ENCODE measurements at places on chromosomes 3 and 15. TPM values are rescaled to one million over a fixed set of nuclear protein-coding genes. Genes with fewer than 3 reads are reported as not detected.

DNA sequence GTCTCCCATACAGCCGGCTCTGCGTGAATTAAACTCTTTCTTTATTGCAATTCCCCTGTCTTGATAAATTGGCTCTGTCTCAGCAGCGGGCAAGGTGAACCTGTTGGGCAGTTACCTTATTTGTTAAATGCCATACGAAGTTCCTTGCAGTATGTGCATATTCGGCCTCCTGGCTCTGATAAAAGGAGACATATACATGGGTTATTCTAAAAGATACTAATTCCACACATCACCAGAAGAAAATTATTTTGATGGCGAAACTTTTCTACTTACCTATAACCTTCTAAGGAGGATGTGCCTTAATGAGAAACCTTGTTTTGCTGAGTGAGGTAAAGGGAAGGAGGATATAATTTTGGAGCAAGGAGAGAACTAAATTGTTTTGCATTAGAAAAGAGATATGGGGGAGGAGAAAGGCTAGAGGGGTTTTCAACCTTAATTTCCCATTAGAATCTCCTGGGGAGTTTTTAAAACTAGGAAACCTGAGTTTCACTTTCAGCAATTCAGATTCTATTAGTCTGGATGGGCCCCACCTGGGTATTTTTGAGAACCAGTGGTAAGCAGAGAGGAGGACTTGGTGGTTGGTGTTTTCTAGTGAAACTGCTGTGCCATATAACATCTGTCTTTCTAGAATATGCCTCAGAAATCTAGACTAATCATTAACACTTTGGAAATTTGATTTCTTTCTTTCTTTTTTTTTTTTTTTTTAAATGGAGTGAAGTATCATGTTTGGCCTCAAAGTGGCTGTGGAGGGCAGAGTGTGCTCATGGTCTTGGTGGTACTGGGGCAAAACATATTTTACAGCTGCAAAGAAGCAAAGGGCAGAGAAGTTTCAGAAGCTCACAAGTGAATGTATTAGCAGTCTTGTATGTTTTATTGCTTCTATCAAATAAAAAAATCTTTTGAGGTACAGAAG, 23.0 kb downstream of the NANOGP8 start:
- no peak for DNase-seq

DNA sequence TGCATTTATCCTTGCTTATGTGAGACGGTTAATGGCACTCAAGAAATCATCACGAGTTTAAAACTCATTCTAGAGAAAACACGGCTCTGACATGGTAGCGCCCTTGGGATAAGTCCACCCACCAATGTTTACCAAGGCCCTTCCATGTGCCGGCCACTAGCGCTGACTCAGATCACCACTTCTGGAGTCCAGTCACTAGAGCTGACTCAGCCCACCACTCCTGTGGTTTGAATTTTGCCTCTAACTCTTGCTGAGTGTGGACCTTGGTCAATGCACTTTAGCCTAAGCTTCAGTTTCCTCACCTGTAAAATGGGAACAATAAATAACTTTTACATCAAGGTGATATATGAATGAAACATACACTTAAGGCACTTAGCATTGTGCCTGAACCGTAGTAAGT, 358.4 kb upstream of the PROK2 start:
- DNase-seq, result no peak

CX3CR1 gene
- total RNA-seq, result not detected

TGM5 gene
- total RNA-seq, result not detected

FANCD2OS gene
- not detected for total RNA-seq

DNA sequence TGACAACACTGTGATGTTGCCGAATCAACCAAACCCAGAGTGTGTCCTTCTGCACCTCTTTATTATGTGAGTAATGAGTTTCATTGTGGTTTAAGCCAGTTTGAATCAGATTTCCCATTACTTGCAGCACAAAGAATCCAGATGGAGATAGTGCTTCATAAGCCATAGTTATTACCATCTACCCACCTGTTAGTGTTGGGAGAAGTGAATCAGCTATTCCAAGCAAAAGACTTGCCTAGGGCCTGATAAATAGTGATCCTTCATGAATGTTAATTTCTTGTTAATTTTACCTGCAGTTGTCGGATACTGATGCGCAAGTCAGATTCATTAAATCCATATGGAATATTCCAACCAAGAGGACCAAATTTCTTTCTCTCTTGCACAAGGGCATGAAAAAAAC, 21.7 kb upstream of the ASB14 start:
- no peak for DNase-seq

GRCh38 chr3:121604759-121605158, 11.6 kb downstream of the FBXO40 start:
- no peak for DNase-seq

GRCh38 chr3:61882253-61882652, 320.9 kb downstream of the PTPRG start:
- DNase-seq, result no peak

- DNase-seq, result no peak
These were observed 4.2 kb upstream of the CCR2 start for GRCh38 chr3:46349484-46350261.

DNA sequence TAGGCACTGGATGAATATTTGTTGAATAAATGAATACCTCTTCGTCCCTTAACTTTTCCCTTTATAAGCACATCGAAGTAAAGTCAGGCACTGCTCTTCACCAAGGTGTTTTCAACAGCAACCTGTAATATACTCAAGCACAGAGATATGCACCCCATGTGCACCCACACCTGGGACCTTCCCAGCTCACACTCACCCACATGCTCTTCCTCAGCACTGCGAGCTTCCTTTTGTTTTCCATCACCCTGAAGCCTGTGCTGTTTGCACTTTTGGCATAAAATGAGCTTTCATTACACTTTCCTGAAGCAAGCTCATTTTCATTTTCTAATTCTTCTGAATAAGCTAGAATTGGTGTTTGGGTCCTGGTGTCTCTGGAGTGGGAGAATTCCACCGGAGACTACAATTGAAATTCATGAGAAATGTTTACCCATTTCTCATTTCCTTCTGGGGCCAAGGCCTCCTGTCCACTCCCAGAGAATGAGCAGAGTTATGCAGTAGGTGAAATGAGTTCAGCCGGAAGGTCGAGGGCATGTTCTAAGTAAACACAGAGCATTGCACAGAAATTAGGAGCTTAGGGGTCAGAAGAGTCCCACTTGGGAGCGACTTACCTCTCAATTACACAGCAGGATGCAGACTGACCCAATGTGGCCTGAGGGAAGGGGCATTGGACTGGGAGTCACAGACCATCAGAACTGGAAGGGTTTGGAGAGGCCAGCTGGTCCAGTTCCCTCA, 15.0 kb downstream of the MASP1 start:
- DNase-seq, result no peak

TAGLN3 gene
- 0.07 TPM for total RNA-seq

DNA sequence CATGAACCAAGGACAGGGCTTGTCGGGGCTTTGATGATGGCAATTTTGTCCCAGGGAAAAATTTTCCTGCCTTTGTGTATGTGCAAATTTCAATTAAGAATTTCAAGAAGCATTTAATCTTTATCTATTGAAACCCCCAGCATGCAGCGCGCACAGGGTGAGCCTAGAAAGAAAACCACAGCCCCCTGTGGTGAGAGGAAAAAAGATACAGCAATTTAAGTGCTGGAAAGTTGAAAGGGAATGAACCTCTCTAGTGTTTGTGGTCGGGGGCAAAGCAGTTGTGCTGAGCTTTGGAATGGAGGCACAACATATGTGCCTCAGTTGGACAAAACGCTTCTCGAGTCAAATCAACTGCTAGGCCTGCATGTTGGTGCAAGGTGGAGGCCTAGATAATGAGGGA, 111.8 kb upstream of the C15orf61 start:
- DNase-seq, result no peak

GRCh38 chr3:99960941-99961340, 143.3 kb downstream of the CMSS1 start:
- no peak for DNase-seq

DNA sequence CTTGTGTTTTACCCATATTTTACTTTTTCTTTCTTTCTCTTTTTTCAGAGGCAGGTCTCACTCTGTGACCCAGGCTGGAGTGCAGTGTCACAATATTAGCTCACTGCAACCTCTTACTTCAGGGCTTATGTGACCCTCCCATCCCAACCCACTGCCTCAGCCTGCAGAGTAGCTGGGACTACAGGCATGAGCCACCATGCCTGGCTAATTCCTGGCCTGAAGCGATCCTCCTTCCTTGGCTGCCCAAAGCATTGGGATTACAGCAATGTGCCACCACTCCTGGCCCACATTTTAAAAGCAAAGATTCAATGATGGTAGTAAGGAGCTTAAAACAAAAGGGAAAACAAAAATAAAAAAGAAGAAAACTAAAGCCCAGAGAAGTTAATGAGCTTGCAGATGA, 11.1 kb upstream of the CDV3 start:
- DNase-seq, result no peak

DNA sequence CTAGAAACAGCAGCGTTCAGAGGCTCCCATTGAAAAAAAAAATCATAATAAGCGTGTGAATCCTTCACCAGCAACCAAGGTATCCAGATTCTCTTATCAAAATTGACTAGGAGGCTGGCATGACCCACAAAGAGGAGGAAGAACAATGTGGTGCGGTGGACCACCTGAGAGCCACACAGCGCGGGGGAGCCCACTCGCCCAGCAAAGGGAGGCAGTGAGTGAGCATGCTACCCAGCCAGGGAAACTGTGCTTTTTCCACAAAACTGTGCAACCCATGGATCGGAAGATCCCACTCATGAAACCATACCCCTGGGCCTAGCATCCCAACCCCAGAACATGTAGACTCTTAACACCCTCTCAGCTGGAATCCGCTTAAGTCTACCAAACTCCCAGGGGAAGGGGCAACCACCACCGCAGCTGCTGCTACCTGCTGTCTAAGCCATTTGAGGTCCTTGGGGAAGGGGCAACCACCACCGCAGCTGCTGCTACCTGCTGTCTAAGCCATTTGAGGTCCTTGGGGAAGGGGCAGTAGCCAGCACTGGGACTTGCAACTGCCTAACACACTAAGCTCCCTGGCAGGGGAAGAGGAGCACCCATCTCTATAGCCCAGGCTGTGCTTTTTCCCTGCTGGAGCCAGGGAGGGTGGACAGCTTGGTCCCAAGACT, 102.8 kb upstream of the CLDN18 start:
- DNase-seq, result no peak

CHRFAM7A gene
- 3.8 TPM for total RNA-seq

DNA sequence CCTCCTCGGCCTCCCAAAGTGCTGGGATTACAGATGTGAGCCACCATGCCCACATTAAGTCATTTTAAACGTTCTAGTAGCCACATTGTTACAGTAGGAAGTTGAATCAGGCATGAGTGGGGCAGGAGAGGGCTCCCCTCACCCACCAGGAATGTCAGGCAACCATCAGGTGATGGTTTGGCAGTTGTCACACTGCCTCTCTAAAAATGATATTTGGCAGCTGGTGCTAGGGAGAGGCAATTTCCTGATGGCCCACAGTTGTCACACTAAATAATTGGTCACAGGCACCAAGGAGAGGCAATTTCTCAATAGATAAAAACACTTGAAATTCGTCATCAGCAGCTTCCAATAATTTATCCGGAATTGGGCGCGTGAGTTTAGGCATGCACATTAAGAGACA, 79.2 kb upstream of the ABHD2 start:
- no peak for DNase-seq

CILP gene
- total RNA-seq, result not detected

Data from pulmonary artery endothelial cell (primary cell).